ENCODE measurements at places on chromosomes 6 and 20. TPM values are rescaled to one million over a fixed set of nuclear protein-coding genes. Genes with fewer than 3 reads are reported as not detected.
A peak's percentile ranks its signal among the peaks of the same experiment; 100 is the strongest.

- DNase-seq: no peak
These were observed 668.2 kb upstream of the GJE1 start for GRCh38 chr6:141464490-141464889.

DNA sequence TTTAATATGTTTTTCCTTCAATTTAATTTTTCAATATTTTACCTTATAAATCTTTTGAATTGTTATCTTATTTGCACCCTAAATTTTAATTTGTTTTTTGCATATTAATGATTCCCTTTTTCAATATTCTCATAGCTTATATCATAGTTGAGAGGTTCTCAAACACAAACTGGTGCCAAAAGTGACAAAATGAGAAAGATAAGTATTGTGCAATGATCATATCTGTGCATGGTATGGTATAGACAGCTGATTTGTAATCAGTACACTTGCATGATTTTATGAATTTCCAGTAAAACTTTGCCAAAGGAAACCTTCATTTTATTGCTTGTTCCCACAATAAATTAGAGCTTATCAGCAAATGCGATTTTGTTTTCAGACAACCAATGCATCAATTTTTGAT lies 161.0 kb upstream of the HDAC2 start:
- no peak for DNase-seq

DNA sequence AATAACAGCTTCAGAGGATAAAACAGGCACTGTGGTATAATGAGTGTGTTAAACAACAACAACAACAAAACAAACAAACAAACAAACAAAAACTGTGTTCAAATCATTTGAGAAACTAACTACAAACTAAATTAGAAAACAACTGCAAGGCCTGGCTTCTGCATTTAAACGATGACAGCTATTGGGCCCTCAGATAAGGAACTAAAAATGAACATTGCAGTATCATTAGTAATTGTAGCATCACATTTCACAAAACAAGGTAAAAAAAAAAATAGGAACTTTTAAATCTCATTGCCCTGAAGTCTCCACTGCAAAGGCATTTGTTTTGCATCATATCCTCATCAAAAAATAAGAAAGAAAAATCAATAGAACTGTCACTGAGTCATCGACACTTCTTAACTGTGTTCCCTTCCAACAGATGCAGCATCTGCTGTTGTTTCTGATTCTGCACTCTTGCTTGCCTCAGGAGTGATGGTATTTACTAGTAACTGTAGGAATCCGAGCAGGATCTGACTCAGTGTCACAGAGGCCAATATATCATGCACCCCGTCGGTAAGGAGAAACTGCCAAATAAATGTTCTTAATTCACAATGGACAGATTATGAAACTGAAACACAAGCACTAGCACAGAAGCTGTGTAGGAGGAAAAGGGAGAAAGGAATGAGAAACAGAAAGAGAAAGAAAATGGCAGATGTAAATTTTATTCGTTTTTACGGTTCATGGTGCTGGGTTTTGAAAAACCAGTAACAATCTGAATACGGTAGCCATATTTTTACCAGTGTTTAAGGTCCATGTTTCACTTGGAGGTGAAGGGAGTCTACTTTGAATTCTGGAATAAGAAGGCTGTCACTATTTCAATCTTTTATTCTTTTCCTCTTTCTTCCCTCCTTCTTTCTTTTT lies 365.7 kb upstream of the EPHA7 start:
- no peak for DNase-seq

- no peak for DNase-seq
These were observed 77.6 kb downstream of the TBC1D7 start for GRCh38 chr6:13250703-13251102.

DNA sequence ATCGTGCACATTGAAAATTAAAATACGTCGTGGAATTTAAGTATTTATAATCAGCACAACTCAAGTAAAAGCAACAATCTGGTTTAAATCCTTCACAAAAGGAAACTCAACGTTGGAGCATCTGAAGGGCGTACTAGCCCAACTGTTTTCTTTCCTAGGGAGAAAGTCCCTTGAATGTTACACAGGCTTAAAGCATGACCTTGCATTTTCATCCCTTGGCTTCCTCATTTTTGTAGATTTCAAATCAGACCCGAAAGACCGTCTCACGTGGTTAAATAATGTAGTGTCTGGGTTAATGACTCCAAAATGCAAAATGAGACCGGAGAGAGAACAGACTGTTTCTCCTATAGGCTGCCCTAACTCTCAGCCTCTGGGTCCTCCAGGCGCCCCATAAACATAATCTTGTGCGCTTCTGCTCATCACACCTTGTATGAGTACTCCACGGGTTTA lies 249.2 kb upstream of the RREB1 start:
- no peak for DNase-seq

DNA sequence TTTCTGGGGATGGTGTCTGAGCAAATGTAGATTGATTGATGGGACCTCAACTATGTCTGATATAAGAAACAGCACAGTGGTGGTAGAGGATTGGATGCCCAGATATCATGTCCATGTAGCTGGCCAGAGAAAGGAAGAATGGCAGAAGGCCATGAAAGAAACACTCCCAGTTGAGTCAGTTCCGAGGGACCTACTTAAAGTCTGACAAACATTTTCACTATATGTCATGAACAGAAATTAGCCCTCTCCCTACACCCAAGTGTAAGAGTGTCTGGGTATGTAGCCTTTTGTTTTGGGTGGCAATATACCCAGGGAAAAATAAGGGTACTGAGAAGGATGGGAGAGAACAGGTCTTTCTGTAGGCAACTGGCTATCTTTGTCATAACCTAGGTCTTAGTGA lies 434.2 kb downstream of the BCKDHB start:
- DNase-seq: no peak

DNA sequence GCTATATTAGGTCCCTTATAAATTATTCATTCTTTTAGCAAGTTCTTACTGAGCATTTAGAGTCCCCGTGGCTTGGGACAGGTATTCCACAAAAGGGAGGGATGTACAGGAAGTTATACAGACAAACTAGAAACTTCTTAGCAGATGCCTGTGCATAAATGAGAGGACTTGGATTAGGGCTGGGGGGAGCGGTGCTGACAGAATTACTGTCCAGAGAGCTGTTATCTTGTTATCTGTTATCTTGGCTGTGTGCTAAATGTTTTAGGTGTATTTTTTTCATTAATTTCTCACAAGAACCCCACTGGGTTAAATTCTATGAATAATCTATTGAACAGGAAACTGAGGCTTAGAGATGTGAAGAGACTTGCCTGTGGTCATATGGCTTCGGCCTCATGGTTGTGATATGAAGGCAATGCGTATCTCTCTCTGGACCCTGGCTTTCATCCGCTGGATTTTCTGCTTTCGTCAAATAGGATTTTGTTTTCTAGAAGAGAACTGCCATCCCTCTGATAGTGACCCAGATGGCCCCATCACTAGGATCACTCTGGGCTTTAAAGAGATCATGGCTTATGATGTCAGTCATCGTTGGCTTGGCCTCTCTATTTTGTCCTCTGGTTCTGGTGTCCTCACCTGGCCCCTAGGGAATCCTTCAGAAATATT lies 32.3 kb upstream of the RREB1 start:
- no peak for DNase-seq

GRCh38 chr20:35121186-35121585 lies 25.9 kb downstream of the EDEM2 start:
- DNase-seq: no peak

DNA sequence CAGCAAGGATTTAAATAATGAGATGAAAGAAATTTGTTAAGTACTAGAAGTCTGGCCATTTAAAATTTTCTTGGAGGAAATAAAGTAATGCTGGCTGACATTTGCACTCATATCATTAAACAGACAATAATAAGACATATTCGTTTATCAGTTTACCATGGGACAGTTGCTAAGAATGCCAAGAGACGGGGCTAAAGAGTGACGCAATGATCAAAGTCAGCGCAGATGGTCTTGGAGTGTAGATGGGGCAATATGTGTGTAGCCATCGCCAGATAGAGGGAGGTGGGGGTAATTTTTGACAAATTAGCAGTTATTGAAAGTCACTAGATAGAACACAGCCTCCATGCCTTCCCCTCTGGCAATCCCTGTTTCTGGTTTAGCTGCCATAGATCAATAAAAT lies 413.2 kb upstream of the JAG1 start:
- DNase-seq: no peak

DNA sequence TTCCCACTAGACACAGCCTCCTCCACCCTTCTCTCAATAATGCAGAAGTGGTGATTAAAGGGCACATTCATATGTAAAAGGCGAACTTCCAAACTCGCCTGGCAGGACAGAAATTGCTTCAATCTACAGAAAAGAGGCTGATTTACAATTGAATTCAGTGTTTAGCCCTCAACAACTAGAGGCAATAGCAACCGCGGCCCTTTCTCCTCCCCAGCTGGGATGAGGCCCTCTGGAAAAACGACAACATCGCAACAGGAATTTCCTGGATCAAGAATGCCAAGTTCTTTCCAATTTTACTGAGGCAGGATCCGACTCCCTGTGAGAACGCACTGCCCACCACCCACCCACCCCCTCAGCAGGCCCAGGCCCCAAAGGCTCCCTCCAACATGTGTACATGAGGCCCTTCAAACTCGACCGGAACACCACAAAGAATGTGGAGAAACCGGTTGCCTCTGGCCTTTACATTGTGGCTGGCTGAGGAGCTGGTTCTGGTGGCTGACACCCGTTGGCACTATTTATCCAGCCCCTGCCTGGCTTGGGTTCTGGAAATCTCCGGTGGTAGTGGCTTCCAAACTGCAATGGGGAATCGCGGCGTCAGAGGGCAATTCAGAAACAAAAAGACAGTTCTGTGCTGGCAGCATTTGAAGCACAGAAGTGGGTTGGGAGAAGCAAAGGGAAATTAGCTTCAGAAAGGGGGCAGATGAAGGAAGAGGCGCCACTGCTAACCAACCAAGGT lies 36.8 kb downstream of the ZMYND8 start:
- peak; percentile 79 for DNase-seq

- no peak for DNase-seq
These were observed 33.9 kb downstream of the CCN2 start for GRCh38 chr6:131917318-131917717.

DNA sequence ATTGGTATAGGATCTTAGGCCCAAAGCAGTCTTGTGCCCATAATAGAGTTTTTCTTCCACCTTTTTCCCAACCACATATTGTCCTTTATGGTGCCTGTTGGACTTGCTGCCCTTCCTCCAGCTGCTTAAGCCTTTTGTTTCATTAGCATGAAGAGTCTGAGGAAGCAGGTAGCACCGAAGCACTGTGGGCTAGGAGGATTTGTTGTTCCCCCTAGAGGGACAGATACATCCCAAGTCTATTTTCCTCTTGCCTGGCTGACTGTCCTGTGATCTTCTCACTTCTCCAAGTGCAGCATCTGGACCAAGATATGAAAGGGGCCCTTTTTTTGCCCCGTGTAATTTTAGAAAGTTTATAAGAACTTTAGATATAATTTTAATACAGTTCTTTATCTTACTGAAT lies 50.7 kb upstream of the COL10A1 start:
- DNase-seq: no peak

DNA sequence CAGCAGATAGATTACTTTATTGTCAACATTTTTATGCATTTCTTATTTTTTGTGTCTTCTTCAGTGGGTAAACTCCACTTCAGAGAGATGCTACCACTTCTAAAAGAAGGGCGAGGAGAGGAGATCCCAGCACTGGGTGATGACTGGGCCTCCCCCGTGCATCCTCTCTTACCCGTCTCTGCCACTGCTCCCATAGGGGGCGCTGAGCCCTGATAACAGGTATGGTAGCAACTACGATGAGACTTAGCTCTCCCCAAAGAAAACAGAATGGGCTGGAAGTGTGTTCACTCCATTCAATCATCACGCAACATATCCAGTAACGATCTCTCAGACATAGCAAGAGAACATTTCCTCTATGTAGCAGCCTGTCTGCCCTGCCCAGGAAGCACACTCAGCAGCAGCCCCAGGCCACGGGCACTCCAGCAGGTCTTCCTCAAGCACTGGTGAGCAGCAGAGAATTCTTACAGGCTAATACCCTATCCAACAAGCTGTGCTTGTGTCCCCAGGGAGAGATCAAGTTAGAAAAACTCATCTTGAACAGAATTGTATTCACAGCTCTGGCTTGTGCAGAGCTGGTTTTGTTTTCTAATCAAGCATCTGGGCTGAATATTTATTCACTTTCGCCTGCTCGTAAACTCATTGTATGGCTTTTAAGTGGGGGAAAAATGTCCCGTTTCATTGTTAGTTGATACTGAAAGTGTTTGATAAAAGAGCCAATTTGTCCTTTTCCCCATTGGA lies 533.1 kb upstream of the CDH4 start:
- DNase-seq: no peak

- no peak for DNase-seq
These were observed 208.0 kb downstream of the GMDS start for GRCh38 chr6:2037237-2037926.

GRCh38 chr20:57126481-57127092 lies 139.9 kb downstream of the BMP7 start:
- no peak for DNase-seq

DNA sequence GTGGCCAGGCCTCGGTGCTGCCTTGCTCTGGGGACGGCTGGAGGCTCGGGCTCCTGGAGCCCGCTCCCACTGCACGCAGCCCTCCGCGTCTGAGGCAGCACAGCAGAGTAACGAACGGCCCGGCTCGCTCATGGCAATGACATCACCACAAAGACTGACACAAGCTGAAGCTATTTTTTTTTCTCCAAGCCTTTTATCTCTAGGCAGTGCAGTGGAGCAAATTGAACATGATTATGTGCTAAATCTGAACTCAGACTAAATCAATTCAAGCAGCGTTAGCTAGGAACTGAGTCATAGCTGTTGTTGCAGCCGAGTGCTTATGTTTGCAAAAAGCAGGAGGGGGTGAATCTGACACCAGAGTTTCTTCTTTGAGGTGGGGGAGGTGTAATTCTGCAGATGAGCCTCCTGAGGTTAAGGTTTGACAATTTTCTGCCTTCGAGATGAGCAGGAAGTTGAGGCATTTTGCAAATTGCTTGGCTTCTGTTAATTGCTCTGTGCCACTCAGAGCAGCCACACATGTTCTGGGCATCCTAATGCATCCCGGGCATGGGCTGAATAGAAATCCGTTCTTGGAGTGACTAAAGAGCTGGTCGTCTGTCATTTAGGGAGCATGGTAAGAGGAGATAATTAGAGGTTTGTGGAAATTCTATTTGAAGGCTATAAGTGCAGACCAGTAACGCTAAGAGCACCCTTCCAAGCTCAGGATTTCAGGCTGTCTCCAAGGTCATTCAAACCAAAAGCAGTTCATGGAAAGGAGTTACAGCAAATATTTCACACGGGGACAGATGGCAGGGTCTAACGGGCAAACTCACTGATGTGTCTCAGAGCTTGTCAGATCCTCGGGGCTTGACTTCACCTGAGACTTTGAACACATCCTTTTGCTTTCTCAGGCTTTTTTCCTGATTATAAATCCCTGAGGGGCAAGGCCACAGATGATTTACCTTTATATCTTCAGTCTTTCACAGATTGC lies 155.1 kb upstream of the ENPP5 start:
- no peak for DNase-seq

Gene GATA5
- not detected for total RNA-seq

Gene MEP1A
- total RNA-seq: not detected

Gene PXDC1
- total RNA-seq: 46.7 TPM

Gene KHDRBS2
- total RNA-seq: 0.16 TPM

Gene MYCT1
- 9.7 TPM for total RNA-seq

Gene NHLRC1
- 1.5 TPM for total RNA-seq

Gene IGF2R
- total RNA-seq: 41.3 TPM
